ENCODE measurements at places on chromosomes 6 and 20. TPM values are rescaled to one million over a fixed set of nuclear protein-coding genes. Genes with fewer than 3 reads are reported as not detected.

FILIP1 gene
- polyA plus RNA-seq = 25.5 TPM

DNA sequence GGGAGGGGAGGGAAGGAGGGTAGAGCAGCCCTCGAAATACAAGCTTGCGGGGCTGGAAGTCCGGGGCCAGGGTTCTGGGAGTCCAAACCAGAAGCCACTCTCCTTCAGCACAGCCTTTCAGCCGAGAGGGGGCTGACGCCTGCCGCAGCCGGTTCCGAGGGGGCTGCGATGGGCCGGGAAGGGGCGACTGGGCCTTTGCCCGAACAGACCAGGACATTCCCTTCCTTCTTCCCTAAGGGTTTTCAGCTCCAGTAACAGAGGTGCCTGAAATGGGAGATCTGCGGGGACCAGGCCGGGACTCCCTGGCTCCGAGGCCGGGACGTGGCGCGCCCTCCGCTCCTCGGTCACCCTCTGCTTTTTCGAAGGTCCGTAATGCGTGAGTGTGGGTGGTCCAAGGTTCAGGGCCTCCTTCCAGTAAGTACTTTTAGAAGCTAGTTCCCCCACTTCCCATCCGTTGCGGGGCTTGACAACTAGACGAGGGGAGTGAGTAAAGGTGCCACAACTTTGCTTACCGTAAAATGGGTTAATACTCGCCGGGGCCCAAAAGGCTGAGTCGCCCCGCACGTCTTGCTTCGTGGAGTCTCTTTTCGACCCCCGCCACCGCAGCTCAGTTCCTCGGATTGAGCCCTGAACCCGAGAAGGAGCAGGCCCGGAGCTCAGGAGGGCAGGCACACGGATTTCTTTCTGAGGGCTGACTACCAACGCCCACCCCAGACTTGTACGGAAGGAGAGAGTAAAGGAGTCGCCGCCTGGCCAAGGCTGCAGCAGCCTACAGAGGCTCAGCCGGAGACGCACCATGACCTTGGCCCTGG, 2.9 kb upstream of the OLIG3 start:
- DNase-seq = no peak

SNAP25 gene
- polyA plus RNA-seq = 1.6 TPM

DNA sequence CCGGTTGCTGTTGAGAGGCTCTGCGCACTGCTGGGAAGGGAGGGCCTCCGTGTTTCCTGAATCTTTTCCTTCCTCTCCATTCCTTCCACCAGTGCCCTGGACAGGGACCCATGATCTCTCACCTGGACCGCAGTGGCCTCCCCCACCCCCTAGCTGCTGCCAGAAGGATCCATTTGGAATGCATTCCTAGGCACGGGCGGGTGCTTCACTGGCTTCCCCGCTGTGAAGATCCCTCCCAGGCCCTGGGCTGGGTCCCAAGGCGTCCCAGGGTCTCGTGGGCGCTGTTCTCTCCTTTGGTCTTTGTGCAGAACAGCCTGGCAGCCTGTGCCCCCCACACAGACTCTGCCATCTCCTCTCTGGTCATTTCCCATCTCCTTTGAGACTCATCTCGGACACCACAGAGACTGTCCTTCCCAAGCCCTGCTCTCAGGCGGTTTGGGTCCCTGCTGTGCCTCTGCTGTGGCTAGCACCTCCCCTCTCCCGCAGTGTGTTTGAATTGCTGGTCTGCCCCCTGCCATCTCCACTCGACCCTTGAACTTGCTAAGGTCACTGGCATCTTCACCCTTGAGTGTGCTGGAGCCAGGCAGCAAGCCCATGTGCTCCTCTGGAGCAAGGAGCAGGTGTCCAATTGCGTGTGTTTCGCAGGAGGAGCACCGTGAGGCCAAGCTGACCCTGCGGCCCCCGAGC, 59.0 kb downstream of the TCP11 start:
- no peak for DNase-seq

DNA sequence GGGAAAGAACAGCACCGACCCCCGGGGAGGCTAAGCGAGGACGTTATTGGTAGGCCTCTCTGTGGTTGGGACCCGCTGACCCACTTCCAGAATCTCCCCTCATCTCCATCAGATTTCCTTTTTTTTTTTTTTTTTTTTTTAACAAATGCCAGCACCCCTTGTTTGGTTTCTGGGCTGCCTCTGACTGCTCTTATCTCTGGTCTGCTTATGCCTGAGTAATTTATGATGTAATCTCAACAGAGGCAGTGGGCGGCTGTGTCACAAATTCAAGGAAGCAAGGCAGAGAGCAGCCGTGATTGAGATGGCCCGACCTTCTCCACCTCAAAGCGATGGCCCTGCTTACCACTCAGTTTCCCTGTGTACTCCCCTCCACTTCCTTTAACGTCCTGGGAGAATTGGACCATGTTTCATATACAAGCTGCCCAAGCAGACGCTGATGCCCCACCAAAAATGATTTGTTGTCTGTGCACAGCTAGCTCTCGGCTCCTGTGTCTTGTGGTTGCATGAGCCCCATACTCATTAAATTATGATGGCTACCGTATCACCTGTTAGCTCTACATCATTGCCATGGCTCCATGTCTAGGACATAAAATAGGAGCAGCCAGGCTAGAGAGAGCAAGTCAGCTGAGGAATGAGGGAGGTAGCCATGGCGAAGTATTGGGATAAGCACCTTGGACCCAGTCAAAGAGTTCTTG, 98.1 kb downstream of the ZNF217 start:
- no peak for DNase-seq

DNA sequence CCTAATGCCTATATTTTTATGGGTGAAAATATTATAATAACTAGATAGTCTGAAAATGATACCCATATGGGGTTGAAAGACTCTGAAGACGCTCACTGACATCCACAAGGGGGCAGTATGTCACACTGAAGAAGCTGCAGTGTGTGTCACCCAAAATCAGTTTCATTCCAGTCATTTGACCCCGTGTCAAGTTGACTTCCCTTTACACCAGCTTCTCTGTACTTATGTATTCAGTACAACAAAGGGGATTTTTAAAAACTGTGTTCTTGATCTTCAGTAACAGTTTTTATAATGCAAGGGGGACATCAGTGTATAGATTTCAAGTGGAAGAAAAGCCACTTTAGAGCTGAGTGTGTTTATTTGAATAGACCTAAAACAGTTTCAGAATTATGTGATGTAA, 19.3 kb downstream of the FAXC start:
- DNase-seq = no peak

- no peak for DNase-seq
Observed at GRCh38 chr6:107542192-107542668, 52.3 kb downstream of the SOBP start.

RIPPLY2 gene
- 2.5 TPM for polyA plus RNA-seq

DNA sequence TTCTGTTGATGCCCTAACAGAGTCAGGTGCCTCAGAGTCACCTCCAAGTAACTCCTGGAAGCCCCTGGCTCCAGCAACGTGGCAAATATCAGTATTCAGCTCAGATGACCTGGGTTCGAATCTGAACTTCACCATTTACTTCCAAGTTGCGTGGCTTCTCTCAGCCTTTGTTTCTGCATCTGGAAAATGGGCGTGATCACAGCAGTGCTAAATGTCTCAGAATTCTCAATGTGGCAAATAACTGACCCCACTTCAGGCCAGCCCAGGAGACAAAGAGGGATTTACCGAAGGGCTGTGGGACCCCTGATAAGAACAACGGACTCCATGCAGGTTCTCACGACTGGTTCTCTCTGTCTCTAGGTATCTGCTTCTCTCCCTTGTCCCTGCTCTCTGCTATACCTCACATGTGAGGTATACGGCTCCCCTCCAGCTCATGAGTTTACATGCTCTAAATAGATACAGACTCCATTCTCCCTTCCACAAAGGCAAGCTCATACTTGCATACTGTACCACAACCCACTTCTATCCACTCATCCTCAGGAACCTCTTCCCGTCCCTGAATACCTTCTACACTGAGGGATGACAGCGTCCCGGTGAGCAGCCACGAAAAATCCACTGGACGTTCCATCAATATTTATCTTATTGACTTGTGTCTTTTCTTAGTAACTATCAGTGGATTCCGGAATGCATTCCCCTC, 84.1 kb downstream of the SNX5 start:
- DNase-seq = no peak

CGA gene
- polyA plus RNA-seq = not detected

FIG4 gene
- polyA plus RNA-seq = 11.8 TPM

DNA sequence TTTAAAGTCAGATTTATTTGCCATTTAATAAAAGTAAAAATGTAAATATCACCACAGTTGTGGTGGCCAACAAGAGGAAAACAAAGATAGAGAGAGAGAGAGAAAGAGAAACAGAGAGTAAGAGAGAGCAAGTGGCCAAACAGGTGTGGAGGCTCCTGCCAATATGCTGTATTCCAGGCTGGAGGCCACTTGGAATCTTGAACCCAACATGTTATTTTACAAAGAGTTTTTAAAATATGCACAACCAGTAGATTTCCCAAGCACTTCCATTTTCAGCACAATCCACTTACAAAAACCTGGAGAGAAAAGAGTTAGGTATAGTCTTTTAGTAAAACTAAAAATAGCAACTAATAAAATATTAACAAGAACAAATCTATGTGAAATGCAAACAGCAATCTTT, 1323.1 kb upstream of the CITED2 start:
- DNase-seq = no peak

- no peak for DNase-seq
Observed at GRCh38 chr6:161162722-161163121, 111.1 kb downstream of the AGPAT4 start.

DNA sequence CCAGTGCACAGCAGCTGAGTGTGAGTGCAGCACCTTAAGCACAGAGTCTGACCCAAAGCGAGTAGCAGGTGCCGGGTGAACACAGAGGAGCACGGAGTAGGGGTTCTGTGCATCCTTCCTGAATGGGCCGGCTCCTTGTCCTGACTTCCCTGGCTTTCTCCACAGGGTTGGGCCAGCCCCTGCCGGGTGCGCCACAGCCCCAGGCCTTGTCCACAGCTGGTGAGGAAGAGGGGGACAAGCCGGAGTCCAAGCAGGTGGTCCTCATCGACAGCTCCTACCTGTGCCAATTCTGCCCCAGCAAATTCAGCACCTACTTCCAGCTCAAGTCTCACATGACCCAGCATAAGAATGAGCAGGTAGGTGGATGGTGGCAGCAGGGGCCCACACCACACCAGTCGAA, 34.9 kb downstream of the ZNF341 start:
- no peak for DNase-seq

DNA sequence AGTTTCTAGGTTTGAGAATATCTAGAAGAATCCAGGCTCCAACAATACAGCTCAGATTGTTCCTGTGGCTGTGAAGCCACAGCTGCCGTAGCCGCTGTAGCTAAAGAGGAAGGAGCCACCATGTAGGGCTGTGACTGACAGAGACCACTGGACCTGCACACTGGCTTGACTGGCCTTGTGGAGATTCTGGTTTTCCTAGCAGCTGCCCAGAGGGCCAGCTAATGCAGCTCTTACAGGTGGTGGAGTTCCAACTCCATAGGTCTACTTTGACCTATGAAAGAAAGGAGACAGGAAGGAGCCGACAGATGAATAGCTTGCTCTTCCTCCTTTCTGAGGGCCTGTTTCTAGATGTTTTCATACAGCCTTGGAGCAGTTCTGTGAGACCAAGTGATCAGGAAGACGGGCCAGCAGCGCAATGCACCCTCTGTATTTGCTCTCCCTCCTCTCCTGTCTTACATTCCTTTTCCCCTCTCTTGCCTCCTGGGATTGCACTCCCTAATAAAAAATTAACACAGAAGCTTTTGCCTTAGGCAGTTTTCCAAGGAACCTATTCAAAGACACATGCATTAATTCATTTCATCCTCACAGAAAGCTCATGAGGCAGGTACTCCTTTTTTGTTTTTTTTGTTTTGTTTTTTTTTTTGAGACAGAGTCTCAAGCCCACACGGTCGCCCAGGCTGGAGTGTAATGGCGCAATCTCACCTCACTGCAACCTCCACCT, 51.8 kb upstream of the MYB start:
- DNase-seq = no peak

- DNase-seq = no peak
Observed at GRCh38 chr6:96864216-96865054, 27.2 kb upstream of the GPR63 start.

DNA sequence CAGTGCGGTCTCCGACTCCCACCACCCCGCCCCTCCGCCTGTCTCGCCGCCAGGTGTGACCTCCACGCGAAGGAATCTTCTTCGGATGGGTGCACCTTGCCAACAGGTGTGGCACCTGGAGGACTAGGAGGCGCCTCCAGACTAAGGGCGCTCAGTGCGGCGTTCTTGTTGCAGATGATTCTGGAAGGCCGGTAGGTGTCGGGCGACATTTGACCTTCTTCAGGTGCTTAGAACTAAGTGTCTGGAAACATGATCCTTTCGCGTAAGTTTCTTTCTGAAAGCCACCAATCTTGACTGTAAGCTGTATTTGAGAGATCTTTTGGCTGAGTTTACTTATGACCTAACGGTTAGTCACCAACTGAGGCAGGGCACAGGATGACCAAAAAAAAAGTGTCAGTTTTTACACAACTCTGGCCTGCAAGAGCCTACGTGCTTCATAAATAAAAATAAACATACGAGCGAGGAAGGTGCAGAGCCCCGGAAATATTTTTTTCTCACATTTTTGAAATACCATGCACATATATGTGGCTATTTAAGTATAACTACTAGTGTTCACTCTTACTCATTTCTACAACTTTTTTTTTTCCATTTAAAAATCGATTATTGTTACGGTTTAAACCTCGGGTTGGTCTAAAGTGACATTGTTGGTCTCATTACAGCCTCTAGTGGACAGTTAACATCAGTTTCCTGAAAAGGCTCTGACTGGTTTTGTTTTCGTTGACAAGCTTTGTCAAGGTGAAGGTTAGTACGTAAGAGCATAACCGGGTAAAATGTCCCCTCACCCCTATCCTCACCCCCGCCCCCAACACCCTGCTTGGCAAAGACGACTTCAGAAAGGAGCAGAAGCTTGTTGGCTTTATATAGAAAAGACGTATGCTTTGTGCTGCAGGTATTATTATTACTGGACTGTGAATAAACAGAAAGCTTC, 1.6 kb upstream of the ATXN1 start:
- no peak for DNase-seq

- no peak for DNase-seq
Observed at GRCh38 chr6:9520417-9521151, 894.3 kb downstream of the TFAP2A start.

- no peak for DNase-seq
Observed at GRCh38 chr6:52640170-52640569, 30.7 kb upstream of the TMEM14A start.

GRCh38 chr20:35619196-35620095, 3.8 kb downstream of the SPAG4 start:
- peak; percentile 54 for DNase-seq

GRCh38 chr20:5267092-5267491, 49.7 kb downstream of the PROKR2 start:
- no peak for DNase-seq

OR2H2 gene
- not detected for polyA plus RNA-seq

BPI gene
- polyA plus RNA-seq = 0.09 TPM

DNA sequence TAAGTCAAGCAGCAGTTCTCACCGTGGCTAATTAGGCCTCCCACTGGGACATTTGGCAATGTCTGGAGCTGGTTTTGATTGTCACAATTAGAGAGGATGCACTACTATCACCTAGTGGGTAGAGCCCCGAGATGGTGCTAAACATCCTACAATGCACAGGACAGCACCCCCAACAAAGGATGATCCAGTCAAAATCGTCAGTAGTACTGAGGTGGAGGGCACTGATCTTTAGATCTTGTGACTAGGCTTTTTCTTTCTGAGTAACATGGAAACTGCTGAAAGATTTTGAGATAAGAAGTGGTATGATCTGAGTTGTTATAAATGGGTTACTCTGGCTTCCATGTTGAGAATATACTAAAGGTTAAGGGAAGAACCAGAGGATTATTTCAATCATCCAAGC, 12.0 kb downstream of the UBD start:
- DNase-seq = no peak

Data from urinary bladder (tissue), 4 donors.